NCI-H446 (cell line): ENCODE measurements at places on chromosomes 1 and 21.

DNA sequence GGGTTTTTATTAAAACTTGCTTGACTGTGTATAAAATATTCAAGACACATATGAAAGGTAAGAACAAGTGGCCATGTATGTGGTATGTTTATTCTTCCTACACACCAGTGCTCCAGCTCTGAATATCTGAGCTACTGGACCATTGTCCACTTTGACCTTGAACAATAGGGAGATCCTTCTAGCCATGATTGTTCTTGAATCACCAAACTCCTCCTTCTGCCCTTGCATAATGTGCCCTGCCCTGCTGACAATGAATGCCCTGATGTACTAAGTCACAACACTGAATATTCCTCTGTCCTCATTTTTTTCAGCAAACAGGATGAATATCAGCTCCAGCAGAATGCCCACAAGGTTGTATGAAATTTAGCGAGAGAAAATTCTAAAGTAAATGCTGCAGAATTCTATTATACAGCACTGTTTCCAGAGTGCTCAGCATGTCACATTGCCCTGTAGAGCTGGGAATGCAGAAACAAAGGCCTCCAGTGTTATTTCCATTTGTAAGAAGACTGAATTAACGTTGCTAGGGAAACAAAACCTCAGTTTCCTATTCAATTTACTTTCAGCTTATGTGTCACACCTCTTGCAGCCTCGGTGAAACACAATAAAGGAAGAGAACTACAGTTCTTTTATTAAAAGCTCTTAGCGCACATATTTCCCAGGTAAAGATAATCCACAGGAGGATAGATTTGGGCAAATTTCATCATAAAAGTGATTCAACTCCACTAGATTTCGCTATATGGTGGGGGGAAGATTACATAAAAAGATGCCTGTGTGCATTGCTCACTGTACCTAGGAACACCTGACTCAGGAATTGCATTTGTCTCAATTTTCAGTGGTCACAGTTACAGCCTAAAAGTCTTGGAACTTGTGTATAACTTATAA lies 187.4 kb upstream of the ATP1B1 start:
- no peak for DNase-seq

DNA sequence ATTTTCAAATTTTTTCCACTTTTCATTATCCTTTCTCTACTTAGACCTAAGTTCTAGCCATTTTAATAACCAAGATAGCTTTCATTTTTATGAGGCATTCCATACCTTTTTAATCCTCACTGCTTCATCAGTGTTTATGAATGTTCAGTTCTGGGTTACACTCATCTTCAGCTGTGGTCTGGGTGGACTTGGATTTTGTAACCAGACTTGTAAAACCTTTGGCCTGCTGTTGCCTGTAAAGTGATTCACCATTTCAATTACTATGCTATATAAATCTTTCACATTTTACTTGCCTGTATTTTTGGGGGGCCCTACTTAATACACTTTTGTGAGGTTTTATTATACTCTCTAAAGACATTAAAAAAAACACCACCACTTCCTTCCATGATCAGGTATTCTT lies 46.2 kb downstream of the USP25 start:
- no peak for DNase-seq

DNA sequence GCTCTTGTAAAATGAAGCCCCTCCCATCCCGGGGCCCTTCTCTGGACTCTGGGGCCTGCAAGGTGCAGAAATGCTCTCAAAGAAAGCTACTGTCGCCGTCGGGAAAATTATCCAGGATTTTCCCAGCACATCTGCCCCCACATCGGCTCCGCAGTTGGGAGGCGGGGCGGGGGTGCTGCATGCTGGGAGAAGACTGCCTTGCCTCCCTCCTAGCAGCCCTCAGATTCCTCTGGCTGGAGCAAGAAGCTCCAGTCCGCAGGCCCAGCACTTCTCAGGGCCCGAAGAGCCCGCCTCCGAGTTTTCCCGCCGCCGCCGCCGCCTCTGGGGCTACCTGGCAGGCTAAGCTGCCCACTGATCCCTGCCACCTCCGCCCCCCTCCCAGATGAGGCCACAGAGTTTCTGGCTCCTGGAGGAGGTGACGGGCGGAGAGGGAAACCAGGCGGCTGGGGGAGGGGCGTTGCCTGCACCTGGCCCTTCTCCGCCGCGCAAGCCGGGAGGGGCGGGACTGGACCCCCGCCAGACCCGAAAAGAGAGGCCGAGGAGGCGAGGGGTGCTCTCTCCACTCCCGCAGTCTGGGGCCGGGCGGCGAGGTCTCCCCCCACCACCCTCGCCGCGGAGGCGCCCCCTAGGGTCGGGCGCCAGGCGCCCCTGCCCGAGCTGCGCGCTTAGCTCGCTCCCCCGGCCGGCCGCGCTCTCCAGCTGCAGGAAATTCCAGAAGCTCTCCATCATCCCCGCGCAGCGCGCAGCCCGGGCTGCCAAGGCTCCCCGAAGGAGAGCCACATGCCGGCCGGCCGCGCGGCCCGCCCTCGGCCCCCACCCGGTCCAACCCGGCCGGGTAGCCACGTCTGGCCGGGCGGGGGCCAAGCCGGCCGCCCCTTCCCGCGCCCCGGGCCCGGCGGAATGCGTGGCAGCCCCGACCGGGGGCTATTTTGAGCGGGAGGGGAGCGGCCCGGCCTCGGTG lies 28.8 kb downstream of the AHDC1 start:
- DNase-seq = no peak

- no peak for DNase-seq
Observed at GRCh38 chr1:111649227-111649626, 29.6 kb downstream of the RAP1A start.

- no peak for DNase-seq
Observed at GRCh38 chr1:9041116-9041779, 15.0 kb upstream of the SLC2A7 start.
